Stimulated activated CD8-positive, alpha-beta memory T cell treated with anti-CD3 and anti-CD28 coated beads, Interleukin-15, amount 100 ng/mL, for 4 hours (primary cell): ENCODE measurements at places on chromosomes 5 and 9.

DNA sequence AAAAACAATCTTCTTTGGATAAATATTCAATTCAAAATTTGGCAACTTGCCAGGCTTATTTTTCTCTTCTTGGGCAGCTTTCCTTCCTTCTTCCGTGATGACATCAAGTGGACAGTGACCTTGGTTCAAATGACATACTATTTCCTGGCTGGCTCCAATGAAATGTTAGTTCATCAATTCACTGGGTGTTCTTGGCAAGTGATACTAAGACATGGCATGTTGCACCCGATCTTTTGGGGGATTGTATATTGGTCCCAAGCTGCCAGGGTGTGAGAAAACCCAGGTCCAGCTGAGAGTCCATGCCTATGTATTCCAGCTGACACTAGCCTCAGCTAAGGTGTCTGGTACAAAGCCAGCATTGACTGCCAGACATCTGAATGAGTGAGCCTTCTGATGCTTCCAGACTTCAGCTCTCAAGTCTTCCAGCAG lies 252.9 kb downstream of the MAT2B start:
- DNase-seq = no peak

DNA sequence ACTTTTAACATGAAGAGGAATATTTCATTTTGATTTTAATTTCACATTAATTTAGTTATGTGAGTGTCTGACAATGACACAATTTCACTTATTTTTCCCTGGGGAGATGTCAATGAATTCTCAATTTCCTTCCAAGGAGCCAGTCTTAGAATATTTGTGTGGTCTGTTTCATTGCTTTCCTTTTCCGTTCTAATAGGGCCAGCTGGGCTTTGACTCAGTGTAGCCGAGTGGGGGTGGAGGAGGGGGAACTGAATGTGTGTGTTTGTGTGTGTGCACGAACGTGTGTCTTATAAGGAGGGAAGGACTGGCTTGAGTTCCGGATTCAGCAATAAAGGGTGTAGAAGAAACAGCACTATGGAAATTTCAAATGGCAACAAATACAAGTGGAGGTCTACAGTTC lies 100.0 kb downstream of the BASP1 start:
- no peak for DNase-seq

- DNase-seq = no peak
Measured at GRCh38 chr5:6525422-6525821, 76.8 kb downstream of the UBE2QL1 start.

GRCh38 chr5:131266370-131267060 lies 2.7 kb downstream of the CDC42SE2 start:
- DNase-seq = no peak

DNA sequence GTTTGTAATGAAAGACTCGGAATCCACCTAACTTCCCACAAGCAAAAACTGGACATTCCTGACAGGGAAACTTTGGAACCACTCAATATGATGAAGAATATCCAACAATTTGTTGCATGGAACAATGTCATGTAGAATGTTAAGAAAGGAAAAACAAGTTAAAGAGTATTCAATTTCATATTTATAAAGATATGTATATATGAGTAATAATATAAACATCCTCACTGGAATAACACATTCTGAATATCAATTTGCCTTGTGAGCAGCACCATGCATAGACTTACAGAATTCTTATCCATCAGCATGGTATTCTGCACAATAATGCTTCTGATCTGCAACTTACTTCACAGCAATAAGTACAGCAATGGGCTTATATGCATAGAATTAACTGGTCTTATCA lies 650.3 kb downstream of the SEMA5A start:
- DNase-seq = no peak

- no peak for DNase-seq
Measured at GRCh38 chr9:136521537-136521936, 24.3 kb downstream of the NOTCH1 start.

- no peak for DNase-seq
Measured at GRCh38 chr9:99851500-99851822, 29.8 kb downstream of the NR4A3 start.

DNA sequence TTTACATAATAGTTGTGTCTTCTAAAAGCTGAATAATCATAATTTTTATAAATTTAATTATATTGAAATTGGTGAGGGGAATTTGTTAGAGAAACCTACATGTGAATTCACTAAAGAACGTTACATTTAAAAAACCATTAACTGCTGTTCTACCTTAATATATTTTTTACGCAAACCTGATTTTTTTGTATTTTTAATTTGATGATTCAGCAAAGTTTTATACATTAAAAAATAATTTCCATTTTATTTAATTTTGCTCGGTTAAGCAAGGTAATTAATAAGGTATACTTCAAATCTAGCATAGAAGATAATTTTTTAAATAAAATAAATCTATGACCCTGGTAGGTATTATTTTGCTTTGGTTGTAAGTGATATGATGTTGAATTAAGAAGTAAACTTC lies 114.3 kb downstream of the SNCAIP start:
- DNase-seq = no peak
